ENCODE measurements at places on chromosomes 7 and 10.

- no peak for DNase-seq
These were observed 78.5 kb downstream of the LHPP start for GRCh38 chr10:124539935-124540641.

- no peak for DNase-seq
These were observed 43.2 kb downstream of the HDAC9 start for GRCh38 chr7:18538554-18539250.

DNA sequence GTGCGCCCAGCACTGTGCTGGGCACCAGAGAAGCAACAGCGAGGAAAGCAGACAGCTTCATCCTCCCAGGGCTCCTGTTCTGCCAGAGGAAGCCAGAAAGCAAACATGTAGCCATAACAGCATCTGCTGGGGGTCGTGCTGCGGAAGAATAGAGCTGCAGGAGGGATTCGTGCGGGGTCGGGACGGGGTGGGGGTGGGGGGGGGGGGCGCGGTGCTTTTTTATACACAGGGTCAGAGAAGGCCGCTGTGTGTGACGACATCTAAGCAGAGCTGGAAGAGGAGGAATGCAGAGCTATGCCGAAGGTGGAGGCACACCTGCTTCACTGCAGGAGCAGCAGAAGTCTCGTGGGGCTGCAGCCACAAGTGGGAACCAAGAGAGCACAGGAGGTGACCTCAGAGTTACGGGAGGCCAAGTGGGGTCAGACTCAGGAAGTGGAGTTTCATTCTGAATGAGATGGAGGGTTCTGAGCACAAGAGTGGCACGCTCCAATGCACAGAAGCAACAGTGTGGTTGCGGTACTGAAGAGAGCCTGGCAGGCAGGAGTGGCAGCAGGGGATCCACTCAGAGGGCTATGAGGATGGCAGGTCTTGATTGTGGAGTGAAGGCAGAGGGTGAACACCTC is 11.1 kb downstream of the PKD1L1 start:
- DNase-seq = no peak

- DNase-seq = peak; percentile 9
These were observed 33.8 kb upstream of the ZFAND2A start for GRCh38 chr7:1193593-1194424.

DNA sequence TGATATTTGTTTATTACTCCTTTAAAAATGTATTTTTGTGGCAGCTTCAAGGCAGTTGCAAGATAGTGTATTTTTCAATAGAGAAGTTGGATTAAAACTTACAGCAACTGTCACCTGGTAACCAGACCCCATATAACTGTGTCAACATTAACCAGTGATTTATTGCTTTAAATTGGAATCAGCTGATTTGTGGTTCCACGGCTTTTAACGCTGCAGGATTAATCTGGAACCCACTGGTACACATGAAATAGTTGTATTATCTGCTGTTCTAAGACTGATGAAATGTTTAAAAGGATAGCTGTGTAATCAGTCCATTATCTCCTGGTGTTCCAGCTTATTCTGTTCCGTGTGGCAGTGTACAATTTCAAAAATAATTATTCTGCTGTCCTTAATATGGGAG is 180.2 kb downstream of the CELF2 start:
- no peak for DNase-seq

DNA sequence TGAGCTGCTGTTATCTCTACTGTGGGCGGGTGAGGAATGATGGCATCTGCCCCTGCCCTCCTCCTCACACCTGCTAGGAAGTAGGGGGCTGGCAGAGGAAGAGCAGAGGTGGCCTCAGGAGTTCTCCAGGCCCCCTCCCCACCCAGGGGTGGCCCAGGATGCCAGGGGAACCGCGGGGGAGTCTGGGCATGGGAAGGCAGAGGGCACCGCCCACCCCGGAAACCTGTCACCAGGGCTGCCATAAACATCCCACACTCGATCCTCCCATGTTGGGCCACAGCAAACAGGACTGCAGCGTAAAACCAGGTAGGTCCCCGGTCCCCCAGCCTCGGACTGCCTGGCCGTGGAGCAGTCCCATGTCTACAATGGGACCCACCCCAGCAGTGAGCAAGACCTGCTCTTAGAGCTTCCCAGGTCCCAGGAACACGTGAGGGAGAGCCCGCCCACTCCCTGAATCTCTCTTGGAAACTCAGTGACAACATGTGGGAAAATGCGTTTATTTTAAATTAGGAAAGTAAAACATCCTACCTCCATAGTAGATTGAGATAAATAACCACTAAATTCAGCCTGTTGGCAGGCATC is 23.4 kb downstream of the EBF3 start:
- DNase-seq = no peak

- DNase-seq = no peak
These were observed 85.5 kb downstream of the XRCC2 start for GRCh38 chr7:152590481-152590880.
